Natural killer cell (primary cell): ENCODE measurements at places on chromosomes 5 and 9.

GRCh38 chr9:134243778-134244467, 79.6 kb upstream of the RNU6ATAC start:
- no peak for DNase-seq

GRCh38 chr5:173310861-173311785, 17.1 kb downstream of the STC2 start:
- DNase-seq = no peak

DNA sequence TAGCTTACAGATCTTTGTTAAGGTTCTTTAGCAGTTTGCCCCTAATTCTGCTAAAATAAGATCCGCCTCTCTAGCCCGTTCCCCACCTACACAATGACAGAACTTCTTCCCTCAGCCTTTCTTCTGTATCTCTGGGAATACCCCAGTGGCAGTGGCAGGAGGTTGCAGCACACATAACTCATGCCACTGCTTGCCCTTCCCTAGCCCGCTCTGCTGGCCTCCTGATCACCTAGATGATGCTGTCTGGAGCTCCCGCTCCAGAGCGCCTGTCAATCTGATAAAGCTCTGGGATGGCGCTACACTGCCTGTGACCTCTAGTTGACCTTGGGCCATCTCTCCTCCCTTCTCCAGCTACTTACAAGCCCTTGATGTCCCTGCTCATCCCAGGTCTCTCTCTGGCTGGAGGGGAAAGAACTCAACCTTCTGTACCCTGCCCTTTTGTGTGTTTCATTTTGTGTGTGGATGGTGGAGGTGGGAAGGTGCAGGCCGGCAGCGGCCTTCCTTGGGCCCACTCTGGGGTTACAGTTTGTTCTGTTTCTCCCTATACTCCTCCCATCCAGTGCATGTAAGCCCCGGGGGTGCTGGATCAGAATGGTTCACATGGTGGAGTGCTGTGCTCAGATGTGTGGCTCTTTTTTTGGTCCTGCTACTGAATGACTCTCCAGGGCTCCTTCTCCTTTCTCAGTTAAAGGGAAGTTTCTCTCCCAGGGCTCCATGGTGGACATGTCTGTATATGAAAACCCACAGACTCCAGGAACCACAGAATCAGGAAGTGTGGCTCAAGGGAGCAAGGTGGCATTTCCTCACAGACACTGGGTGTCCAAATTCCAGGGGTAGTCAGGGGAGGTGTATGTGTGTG, 29.1 kb downstream of the MTX3 start:
- DNase-seq = no peak

GRCh38 chr5:122120957-122121356, 8.4 kb upstream of the ZNF474 start:
- DNase-seq = no peak
